ACHN (cell line): ENCODE measurements at places on chromosomes 6 and 20.

- peak; percentile 49 for DNase-seq
Measured at GRCh38 chr20:62938105-62938888, at the start of gene GID8. GID8 (plus strand) TSS chr20:62938147; CDS start chr20:62941503, 3,356 bp downstream.

DNA sequence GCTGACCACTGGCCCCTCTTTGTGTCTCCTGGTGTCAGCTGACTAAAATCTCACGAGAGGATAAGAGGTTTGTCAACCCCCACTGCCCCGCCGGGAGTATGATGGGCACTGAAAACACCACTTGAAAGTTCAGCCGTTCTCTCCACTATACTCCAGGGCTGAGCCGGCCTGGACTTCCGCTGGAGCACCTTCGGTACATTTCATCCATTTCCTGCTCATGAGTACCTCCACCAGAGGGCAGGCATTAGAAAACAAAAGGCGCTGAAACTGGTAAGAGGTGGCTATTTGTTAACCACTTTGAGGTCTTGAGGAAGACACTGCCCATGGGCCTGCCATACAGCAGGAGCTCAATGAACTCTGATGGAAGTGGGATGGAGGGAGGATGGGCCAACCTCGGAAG is 17.9 kb upstream of the ANKRD60 start:
- DNase-seq: peak; percentile 34

GRCh38 chr6:128504003-128504654 is 16.3 kb downstream of the PTPRK start:
- DNase-seq: no peak

DNA sequence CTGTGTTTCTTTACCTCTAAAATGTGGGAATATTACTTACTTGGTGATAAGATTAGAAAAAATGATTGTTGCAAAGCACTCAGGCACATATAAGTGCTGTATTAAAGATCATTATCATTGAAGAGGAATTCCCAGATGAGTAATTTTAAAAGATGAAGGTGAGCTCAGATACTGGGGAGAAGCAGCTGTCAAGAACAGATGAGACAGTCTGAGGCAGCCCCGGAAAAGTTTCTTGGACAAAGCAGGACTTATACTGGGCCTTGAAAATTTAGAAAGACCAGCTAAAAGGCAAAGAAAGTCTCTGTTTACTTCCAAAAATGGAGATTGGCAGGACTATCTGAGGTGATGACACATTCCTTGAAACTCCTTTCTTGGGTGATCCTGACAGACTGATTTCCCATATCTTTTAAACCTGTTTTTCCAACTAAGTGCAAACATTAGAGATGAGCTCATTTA is 93.8 kb upstream of the MARCKS start:
- DNase-seq: no peak

DNA sequence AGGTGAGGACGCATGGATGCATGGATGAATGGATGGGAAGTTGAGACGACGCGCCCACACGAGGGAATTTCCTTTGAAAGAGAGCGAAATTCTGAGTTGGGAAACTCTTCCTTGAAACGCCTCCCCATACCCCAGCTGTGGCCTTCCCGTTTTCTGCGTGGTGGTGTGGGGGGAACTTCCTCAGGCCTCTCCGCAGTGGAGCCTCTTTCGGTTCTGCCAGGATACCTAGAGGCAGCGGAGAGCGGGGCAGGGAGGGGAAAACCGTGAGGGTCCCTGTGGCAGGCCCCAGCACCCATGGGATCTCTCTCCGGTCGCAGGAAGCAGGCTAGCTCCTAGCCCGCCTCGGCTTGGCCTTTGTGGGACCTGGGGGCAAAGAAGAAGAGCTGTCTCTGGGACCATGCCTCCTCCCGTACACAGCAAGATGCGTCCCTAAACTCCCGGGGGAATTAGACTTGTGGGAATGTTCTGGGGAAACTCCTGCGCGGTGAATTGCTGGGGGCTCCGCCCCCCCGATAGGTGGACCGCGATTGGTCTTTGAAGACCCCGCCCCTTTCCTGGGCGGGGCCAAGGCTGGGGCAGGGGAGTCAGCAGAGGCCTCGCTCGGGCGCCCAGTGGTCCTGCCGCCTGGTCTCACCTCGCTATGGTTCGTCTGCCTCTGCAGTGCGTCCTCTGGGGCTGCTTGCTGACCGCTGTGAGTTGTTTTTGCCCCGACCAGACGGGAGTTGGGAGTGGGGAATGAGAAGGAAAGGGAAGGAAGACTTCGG is at the start of gene CD40:
Gene CD40, plus strand, starts transcription at position 611 of the 764 bp plus-strand sequence. Its CDS starts 30 bp downstream, at position 641.
- peak; percentile 91 for DNase-seq

DNA sequence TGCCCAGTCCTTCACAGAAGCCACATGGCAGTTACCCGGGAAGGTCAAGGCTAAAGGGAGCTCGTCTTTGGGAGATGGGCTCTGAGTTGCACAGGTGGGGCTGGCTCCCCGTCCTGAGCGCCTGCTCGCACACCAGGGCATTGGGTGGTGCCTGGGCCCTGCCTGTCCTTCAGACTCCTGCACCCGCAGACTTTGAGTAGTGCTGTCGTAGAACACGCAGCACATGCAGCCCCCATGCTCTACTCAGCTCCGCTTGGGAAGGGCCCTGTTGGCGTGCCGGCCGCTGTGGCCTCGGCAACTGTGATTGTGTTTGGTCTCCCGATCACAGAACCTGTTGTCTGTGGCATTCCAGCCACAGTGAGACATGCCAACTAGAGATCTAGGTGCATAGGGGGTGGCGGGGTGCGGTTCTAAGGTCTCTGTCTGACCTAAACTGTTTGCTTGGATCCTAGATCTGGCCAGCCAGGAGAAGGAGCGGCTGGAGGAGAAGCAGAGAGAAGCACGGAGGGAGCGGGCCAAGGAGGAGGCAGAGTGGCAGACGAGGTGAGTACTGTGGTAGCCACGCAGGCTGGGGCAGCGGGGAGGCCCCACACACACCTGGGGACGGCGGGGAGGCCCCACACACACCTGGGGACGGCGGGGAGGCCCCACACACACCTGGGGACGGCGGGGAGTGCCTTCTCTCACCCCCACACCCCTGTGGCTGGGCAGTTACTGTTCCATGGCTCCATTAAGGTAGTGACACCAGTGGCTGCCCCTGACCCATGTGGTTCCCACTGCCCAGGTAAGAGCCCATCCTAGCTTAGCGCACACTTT is 11.3 kb upstream of the ADRM1 start:
- no peak for DNase-seq

DNA sequence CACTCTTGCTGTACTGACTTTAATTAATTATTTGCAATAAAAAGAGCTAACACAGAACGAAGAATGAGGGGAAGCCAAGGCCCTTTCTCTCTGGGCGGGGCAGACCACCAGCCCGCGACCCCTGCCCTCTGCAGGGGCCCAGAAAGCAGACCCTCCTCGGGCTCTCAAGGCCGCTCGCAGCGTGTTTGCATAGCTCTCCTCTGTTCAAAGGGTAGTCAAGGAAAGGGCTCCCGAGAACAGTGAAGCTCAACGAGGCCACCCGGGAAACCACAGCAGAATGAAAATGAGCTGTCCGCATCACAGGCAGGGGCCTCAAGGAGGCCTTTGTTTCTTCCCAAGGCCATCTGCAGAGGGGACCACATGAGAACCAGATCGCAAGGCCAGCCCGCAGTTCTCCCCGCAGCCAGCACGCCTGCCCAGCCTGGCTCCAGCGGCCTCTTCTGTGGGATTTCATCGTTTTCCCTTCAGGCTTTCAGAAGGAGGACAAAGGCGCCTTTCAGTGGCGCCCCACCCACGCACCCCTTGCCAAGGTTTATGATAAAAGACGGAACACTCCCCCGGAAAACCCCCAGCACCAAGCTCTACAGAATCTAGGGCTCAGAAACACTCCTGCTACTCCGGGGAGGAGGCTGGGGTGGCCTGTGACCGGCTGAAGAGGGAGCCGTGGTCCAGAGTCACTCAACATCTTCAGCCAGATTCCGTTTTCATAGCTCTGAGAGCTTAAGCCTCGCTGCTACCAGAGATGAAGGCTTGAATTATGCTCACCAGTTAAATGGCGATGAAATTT is 25.3 kb downstream of the ACSS1 start:
- DNase-seq: no peak

DNA sequence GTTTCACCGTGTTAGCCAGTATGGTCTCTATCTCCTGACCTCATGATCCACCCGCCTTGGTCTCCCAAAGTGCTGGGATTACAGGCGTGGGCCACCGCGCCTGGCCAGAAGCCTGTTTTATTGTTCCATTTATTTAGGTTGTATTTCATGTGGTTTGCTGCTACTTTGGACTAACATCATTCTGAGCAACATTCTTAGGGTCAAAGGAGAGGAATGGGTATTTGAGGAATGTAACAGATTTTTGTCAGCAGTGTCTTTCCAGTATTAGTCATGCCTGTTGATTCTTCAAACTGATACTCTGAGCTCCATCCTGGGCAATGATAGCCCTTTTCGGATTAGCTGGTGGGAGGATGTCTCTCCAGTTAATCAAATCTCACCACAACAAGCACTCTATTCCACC is 213.0 kb upstream of the CITED2 start:
- peak; percentile 67 for DNase-seq

GRCh38 chr6:87939776-87940175 is 107.9 kb upstream of the SPACA1 start:
- DNase-seq: no peak

DNA sequence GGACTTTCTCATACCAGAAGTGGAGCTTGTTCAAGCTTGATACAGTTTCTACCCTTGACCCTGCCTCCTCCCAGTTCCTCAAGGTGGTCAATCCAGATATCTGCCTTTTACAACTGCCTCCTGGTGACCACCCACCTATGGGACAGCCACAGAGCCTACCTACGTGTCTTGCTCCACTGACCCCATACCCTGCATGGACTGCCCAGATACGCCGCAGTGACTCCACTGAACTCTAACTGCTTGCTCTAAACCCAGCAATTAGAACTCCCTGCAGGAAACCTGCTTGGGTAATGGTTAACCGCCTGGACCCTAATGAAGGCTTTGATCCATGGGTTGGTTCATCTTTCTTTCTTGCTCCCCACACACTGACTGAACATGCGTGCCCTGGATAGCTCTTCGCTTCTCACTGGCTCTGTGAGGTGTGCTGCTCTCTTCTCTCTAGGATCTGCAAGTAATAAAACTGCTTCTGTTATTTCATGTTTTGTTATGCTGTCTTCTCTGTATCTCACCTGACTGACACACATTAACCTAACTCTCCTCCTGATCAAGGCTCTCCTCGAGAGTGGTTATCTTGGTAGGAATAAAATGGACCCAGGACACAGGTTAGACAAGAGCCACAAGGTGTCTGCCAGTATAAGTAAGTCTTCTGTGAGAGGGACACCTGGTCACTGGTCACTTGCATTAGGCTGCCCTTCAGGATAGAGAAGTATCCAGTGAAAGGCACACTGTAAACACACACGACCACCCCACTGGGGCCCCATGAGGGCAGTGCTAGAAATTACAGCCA is 79.2 kb downstream of the CHD6 start:
- DNase-seq: no peak

GRCh38 chr6:35343835-35344550 is 1.6 kb downstream of the PPARD start:
- DNase-seq: no peak

DNA sequence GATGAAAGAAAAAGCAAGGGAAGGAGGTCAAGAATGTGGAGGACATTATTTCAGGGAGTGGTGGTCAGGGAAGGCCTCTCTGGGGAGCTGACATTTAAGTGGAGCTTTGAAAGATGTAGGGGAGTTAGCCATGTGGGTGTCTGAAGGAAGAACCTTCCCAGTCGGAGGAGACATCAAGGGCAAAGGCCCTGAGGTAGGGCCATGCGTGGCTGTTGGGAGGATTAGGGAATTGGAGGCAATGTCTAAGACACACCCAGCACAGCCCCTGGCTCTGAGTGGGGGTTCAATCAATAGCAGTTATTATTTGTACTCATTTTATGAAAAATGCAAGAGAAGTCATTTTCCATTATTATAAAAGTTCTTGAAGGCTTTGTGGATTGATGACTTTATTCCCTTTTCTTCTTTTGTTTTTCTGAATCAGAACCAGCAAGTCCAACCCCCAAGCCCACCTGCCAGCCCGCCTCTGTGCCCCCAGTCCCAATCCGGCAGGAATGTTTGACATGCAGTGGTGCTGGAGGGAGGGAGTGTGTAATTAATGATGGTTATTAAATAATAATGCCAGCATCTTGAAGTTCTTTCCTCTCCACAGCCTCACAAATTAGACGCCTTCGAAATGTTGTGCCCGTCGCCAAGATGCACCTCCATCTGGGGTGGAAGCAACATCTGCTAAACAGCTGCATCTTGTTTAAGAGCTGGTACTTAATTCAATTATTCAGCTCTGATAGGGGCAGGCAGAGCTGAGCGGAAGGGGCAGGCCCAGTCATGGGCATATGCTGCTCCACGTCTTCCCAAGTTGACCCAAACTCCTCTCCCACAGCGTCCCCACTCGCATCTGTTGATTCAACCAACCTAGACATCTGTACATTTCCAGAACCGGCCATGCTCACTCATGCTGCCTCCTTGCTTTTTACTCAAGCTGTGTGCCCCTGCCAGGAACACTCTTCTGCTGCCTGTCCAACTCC is 81.3 kb upstream of the SIRPA start:
- no peak for DNase-seq

DNA sequence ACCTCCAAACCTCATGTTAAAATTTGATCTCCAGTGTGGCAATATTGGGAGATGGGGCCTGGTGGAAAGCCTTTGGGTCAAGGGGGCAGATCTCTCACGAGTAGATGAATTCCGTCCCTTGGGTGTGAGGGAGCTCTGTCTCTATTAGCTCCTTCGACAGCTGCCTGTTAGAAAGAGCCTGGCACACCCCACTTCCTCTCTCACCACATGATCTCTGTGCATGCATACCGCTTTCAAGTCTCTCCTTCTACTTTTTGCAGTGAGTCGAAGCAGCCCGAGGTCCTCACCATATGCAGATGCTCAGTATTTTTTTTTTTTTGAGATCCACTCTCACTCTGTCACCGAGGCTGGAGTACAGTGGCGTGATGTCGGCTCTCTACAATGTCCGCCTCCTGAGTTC is 176.9 kb downstream of the SYNDIG1 start:
- DNase-seq: no peak

- DNase-seq: peak; percentile 14
Measured at GRCh38 chr6:97440590-97441176, 157.7 kb upstream of the MMS22L start.

- peak; percentile 70 for DNase-seq
Measured at GRCh38 chr20:10219452-10219791, 792 bp downstream of the SNAP25 start.

- no peak for DNase-seq
Measured at GRCh38 chr20:57678340-57678739, 31.5 kb downstream of the PMEPA1 start.

- no peak for DNase-seq
Measured at GRCh38 chr6:135056632-135057031, 2.0 kb upstream of the HBS1L start.

GRCh38 chr20:43787937-43788336 is 61.1 kb upstream of the GTSF1L start:
- DNase-seq: no peak
